ENCODE measurements at places on chromosomes 7 and 10.
A peak's percentile ranks its signal among the peaks of the same experiment; 100 is the strongest.

DNA sequence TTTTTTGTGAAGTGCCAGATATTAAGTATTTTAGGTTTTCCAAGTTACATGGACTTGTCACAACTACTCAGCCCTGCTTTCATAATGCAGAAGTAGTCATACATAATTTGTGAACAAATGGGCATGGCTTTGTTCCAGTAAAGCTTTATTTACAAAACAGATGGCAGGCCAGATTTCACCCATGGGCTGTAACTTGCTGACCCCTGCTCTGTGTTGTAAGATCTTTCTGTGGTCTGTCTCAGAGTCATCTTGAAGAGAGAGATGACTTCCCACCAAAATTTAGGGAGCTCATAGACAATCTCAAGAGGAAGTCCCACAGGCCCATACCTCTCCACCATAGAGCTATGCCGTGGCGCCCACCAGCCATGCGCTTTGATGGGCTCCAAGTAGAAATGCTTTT, 616.1 kb downstream of the LRMDA start:
- no peak for DNase-seq

GRCh38 chr7:8149222-8149621, 112.7 kb downstream of the ICA1 start:
- DNase-seq = no peak

- peak; percentile 25 for DNase-seq
Measured at GRCh38 chr10:26215935-26216584, 514 bp upstream of the GAD2 start.

DNA sequence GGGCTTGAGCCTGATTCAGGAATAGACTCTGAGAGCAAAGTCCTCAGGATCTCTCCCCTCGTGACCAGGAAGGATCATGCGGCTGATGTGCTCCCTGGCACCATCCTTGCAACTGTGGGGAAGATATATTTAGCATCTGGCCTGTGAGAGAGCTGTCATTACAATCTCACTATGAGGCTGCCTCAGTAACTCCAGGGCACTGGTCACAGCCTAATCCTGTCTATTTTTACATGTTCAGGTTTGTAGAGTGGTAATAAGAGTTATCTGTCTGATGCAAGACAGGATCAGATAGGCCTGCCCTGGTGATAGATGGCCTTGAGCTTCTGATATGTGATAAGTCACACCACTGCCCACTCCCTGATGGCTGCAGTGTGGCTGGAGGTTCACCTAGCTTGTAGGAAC, 50.7 kb downstream of the PPP1R3C start:
- no peak for DNase-seq

GRCh38 chr10:70558871-70559810, 43.4 kb downstream of the PRF1 start:
- DNase-seq = peak; percentile 78

- DNase-seq = no peak
Measured at GRCh38 chr7:76395965-76396726, 13.4 kb downstream of the SSC4D start.

DNA sequence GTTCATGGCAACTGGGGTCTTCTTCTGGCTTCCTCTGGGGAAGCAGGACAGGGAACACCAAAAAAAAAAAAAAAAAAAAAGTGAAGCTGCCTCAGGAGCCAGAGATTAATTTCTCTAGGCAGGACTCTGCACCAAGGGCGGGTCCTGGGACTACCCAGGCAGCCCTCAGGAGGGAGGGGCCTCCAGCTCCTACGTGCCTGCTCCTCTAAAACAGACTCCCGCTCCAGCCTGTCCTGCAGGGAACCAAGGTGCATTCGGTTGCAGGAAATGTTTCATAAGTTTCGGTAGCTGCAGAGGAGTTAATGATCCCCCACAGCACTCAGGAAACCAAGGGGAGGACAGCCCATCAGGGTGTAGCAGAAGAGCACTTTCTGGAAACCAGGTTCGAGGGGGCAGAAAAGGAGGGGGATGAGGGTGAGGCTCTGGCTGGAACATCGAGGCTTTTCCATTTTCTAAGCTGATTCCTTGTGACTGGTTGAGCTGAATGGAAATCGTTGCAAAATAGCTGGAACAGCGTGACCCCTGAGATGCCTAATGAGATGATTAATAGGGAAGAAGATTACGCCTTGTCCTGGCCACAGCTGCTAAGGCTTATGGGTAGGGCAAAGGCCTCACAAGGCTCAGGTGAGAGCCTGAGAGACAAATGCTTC, 84.2 kb downstream of the STRA8 start:
- no peak for DNase-seq

GRCh38 chr7:42108803-42109528, 128.0 kb downstream of the GLI3 start:
- no peak for DNase-seq

- no peak for DNase-seq
Measured at GRCh38 chr10:71357792-71358265, 38.8 kb downstream of the SLC29A3 start.

- DNase-seq = no peak
Measured at GRCh38 chr10:18312374-18313139, 172.3 kb downstream of the CACNB2 start.

GRCh38 chr10:102620591-102621442, 23.5 kb upstream of the TRIM8 start:
- DNase-seq = no peak

GRCh38 chr7:55532150-55532917, 40.0 kb downstream of the VOPP1 start:
- DNase-seq = no peak

GRCh38 chr7:156892081-156892800, 742 bp downstream of the LMBR1 start:
- DNase-seq = peak; percentile 54

- DNase-seq = no peak
Measured at GRCh38 chr7:131722371-131722770, 165.9 kb upstream of the PODXL start.

GRCh38 chr7:3463696-3464095, 162.6 kb downstream of the SDK1 start:
- DNase-seq = no peak

- DNase-seq = no peak
Measured at GRCh38 chr7:44101966-44102845, 1.9 kb upstream of the AEBP1 start.

DNA sequence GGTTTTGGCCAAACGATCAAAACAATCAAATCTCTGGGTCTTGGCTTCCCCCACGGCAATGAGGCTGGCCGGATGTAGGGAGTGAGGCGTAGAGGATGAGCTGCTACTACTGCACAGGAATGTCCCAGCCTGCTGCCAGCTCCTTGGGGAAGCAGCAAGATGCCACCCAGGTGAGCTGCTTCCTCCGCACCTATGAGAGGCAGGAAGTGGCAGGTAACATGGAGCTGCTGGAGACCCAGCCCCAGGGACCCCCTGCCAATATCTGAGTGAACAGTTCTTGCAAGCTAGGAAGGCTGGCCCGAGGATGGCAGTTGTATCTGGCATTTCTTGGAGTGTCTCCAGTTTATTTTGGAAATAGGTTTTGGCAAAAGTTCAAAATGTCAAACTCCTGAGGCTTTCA, 413.5 kb downstream of the DNAJB6 start:
- no peak for DNase-seq

DNA sequence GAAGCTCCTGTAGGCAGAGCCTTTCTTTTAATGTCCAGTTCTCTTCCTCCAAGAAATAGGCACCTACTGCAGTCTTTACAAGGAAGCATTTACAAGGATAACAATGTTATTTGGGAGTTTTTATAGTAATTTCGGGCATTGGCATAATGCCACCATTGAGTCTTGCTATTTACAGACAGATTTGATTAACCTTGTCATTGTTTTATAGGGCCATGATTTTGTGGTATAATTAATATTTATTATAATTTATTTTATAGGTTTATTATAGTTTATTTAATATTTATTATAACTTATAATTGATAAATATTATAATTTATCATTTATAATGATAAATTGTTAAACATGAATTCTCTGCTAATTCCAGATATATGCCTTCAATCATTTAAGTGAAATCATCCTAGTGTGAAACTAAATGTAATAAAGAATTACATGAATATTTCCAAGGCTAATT, 573 bp upstream of the POT1 start:
- DNase-seq = no peak

- DNase-seq = no peak
Measured at GRCh38 chr7:120813546-120814252, 44.2 kb downstream of the TSPAN12 start.

GRCh38 chr7:15707570-15707969, 21.1 kb upstream of the MEOX2 start:
- DNase-seq = no peak

GRCh38 chr7:73623798-73624668, at the start of gene MLXIPL:
MLXIPL (minus strand) TSS chr7:73624522; CDS start chr7:73624492, 30 bp downstream.
- peak; percentile 89 for DNase-seq

DNA sequence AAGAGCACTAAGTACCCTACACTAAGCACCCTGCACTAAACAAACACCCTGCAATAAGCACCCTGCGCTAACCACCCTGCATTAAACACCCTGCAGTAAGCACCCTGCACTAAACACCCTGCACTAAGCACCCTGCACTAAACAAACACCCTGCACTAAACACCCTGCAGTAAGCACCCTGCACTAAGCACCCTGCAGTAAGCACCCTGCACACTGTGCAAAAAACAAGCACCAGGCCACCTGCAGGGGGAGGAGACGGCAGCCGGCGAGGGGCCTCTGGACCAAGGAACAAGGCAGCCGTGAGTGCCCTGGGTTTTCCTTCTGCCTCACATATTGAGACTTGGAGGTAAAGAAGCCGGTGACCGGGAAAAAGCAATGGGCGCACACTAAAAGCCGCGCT, 30.2 kb downstream of the KNDC1 start:
- no peak for DNase-seq

- DNase-seq = no peak
Measured at GRCh38 chr7:22858640-22859561, 36.3 kb upstream of the TOMM7 start.

- no peak for DNase-seq
Measured at GRCh38 chr10:14358886-14359573, 28.3 kb upstream of the FRMD4A start.

GRCh38 chr10:99926925-99927720, 82.6 kb downstream of the DNMBP start:
- peak; percentile 55 for DNase-seq

DNA sequence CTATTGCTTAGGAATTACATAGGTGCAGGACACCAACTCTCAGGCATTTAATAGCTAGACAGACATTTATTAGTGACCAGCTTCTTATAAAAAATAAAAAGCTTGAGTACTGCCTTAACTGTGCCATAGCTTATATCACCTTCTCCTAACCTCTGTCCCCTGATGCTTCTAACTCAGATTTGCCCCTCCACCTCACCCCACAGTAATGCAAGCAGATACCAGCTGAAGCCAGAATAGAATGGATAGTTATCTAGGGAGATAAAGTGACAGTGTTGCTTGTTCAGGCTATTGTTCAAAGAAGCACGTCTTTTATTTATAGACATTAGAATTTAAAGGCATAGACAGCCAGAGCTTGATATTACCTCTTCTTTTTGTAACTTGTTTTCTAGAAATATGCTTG, 99.6 kb upstream of the GLCCI1 start:
- no peak for DNase-seq

GRCh38 chr7:2621948-2622640, 9.7 kb upstream of the TTYH3 start:
- DNase-seq = peak; percentile 56

DNA sequence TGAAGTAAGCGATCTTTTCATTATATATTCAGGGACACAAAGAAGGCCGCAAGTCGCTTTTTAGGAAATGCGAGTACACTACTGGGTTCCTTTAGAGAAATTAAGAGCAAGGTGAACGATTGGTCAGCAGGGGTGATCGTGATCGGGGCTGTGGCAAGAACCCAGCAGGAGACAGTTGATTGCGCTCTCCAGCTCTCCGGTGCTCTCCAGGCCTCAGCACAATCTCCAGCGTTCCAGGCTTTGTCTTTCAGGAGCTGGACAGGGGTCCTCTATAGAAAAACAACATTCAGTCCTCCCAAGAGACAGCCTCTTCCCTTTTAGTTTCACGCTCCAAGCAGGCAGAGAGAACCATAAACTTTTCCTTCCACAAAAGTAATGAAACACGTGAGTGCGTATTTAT, 170.5 kb upstream of the KLF6 start:
- no peak for DNase-seq

GRCh38 chr10:104260775-104261115, 6.1 kb downstream of the GSTO1 start:
- no peak for DNase-seq

- no peak for DNase-seq
Measured at GRCh38 chr10:77602913-77603533, 34.6 kb downstream of the KCNMA1 start.

DNA sequence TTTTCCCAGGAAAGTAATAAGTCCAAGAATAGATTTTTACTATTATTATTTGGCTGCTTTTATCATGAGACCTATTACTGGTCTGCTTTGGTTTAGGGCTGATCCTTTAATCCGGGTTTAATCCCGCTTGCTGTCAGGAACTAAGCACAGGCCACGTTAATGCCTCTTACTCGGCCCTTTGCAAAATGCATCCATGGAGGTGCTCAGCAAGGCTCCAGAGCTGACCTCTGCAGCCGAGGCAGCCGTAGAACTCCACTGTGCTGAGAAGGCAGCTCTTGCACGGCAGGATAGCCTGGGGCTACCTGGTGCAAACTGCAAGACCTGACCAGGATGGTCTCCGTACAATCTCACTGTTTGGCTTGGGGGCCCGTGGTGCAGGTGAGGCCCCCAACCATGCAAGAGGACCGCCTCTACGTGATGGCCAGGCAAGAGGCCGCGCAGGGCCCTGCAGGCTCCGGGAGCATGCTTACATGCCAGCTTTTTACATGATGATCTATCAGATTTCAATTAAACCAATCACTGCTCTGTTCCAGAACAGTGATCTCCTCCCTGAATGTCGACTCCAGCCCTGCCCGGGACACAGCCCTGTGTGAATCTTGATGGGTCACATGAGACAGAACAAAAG, 10.4 kb upstream of the CALML3 start:
- DNase-seq = no peak

GRCh38 chr10:68043030-68043429, 32.1 kb downstream of the HERC4 start:
- no peak for DNase-seq

- no peak for DNase-seq
Measured at GRCh38 chr10:18097524-18097923, 42.7 kb upstream of the CACNB2 start.

- no peak for DNase-seq
Measured at GRCh38 chr10:59575269-59575668, 134.4 kb downstream of the SLC16A9 start.

GRCh38 chr7:13987395-13987794, 2.1 kb downstream of the ETV1 start:
- no peak for DNase-seq

DNA sequence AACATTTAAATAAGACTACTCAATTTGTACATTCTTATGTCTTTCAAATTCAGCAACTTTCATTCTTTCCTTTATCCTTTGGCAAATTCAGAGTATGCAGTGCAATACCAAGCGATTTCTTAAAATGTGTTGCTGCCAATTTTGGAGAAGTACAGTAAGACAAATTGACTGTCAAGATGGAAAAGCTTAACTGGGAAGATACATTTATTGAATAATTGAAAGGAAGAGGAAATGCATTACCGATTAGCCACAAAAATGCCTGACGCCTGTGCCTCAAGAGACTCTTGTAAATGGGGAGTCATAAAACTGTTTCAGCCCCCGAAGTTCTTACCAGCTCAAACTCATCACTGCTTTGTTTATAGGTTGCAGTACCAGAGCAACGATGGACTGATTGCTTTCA, 373.3 kb upstream of the GALNT17 start:
- no peak for DNase-seq

All from pancreas (tissue), 10 donors.